ENCODE measurements at places on chromosomes 16 and 17. TPM values are rescaled to one million over a fixed set of nuclear protein-coding genes. Genes with fewer than 3 reads are reported as not detected.

DNA sequence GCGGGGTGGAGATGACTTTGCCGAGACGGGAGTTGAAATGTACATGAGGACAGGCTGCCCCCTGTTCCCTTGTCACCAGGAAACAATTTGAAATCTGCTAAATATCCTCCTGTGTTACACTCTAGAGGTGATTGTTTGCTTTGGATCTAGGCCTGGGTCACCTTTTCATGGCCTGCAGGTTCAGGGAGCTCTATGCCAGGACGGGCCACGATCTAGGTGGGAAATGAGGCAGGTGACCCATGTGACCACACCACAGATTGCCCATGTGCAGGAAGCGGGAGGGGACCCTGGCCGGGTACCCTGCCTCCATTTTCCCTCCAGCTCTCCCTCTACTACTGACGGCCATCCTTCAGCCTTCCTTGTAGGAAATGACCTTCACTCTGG lies 43.4 kb downstream of the MEAK7 start:
- no peak for DNase-seq

- DNase-seq: no peak
Observed at GRCh38 chr16:13913374-13914292, 6.3 kb upstream of the ERCC4 start.

DNA sequence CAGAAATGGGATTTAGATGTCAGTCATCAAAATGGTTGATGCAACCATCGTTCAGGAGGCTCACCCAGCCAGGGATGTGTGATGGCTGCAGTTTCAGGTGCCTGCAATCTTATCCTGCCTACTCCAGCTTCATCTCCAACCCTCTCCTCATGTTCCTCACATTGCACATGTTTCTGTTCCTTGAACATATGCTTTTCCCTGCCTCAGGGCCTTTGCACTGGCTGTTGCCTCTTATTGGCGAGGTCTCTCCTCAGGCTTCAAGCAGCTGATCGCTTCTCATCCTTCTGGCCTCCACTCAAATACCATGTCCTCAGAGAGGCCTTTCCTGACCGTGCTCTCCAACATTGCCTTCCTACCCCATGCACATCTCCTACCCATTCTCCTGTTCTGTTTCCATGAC lies 24.6 kb downstream of the ARSG start:
- no peak for DNase-seq

- DNase-seq: no peak
Observed at GRCh38 chr17:48565022-48565554, 13.1 kb downstream of the HOXB4 start.

DNA sequence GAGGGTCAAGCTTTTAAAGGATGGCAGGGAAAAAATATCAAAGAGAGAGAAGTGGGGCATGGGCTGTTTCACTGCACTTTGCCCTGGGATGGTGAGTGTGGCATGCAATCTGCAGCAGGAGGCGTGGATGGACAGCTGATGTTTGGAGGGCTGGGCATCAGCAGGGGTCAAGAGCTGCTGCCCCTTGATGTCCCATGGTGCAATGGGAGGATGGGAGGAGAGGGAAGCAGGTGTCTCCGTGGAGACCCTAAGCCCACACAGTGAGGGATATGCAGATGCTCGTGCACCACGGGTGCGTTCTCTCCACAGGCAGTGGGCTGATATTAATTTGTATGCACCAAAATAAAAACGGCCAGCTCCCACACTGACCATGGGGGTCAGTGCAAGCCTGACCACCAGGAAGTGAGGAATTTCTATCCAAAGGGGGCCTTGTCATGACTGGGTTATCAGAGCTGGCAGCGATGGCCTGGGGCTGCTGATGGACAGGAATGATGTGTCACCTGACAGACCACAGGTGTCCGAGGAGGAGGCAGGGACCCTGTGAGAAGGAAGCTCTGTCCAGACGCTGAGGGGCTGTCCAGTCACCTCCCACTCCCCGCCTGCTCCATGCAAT lies 183.6 kb downstream of the IRF8 start:
- no peak for DNase-seq

DNA sequence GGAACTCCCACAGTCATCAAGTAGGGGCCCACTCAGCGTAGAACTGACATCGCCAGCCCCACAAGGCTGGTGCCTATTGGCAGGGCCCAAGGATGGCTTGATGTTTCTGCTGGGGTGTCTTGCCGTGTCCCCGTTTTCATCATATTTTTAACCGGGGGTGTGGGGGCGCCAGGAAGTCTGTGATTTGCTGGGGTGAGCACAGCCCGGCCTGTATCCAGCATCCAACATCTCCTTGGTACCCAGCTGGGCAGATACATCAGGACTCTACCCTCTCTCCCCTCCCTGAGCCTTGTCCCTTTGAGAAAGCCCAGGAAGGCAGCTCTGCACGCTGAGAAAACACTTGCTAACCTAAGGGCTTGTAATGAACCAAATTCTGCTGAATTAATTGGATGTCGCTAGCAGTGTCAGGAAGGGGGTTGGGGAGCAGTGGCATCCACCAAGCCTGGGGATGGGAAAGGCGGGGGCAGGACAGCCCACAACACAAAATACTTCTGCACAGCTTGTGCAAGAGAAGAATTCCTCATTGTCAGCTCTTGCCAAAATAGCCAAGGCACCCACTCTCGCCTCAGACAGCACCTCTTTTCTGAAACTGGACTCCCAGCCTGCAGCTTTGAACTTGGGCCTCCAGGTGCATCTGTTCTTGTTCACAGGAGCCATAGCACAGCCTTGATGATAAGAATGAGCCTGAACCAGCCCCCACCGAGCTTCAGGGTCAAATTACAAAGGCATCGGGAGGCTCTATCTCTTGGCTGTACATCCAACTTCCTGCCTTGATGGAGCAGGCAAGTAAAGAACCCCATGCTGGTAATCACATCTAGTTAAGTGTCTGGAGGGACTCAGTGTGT lies 63.7 kb upstream of the LYRM9 start:
- no peak for DNase-seq

DNA sequence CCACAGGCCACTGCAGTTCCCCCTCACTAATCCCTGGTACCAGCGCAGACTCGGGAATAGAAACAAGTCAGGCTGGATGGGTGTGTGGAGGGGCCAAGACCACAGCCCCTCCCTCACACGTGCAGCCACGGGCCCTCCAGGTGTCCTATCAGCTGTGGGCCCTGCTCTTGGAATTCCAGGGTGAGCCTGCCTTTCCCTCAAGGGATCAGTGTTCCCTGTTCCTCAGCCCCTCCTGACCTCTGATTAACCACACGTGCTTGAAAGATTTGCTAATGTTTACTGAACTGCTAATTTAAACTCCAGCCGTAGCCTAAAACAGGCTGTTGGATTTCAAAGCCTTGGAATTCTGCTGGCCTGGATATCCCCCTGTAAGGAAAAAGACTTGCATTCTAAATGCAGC lies 146.4 kb downstream of the SOCS1 start:
- DNase-seq: no peak

DNA sequence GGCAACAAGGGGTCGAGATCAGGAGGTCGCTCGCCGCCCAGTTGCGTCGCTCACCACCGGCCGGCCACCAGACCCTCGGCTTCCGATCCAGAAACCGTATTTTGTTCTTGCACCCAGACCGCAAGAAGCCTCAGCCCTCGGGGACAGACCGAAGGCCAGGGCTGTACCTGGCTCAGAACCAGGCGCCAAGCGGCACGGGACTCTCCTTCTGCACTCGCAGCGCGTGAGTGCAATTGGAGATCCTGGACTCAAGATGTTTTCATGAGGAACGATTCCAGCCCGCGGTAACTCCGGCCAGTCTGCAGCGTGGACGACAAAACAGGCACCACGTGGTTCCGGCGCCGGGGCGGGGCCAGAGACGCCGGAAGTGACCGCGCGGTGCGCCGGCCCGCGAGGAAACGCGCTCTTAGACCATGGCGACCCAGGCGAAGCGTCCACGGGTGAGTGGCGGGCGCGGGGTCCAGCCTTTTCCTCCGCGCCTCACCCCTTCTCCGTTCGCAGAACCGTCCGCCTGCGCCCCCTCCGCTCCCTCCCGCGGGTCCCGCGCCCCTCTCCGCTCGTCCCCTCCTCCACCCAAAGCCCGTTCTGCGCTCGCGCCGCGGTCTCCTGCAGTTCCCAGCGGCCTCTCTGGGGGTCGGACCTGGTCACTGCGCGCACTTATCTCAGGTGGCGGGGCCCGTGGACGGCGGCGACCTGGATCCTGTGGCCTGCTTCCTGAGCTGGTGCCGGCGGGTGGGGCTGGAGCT lies at the start of gene SETD6:
TSS of gene SETD6 (plus strand) at position 393 of the 746 bp plus-strand sequence. CDS start at position 414, 21 bp downstream.
- DNase-seq: peak; percentile 97

- DNase-seq: no peak
Observed at GRCh38 chr17:46108550-46109110, 84.6 kb downstream of the KANSL1 start.

GRCh38 chr16:28103516-28104170 lies 40.1 kb upstream of the GSG1L start:
- no peak for DNase-seq

- DNase-seq: no peak
Observed at GRCh38 chr17:80212109-80212508, 8.0 kb downstream of the SGSH start.

GRCh38 chr16:57897053-57897784 lies 73.7 kb downstream of the CNGB1 start:
- DNase-seq: no peak

DNA sequence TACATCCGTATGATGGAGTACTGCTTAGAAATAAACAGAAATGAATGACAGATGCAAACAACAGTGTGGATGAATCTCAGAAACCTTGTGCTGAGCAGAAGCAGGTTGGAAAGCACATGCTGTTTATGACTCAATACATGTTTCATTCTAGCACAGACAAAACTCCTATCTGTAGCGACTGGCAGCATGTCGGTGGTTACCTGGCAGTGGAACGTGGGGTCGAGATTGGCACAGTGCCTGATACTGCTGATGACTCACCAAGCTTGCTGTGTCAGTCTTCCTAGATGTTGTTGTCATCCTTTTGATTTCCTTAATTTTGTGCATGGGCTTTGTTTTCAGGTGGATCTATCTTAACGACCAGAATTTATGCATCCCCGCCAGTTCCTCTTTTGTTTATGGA lies 62.1 kb downstream of the GAN start:
- no peak for DNase-seq

GRCh38 chr17:43360739-43361505 lies 37.9 kb upstream of the ARL4D start:
- peak; percentile 98 for DNase-seq

DNA sequence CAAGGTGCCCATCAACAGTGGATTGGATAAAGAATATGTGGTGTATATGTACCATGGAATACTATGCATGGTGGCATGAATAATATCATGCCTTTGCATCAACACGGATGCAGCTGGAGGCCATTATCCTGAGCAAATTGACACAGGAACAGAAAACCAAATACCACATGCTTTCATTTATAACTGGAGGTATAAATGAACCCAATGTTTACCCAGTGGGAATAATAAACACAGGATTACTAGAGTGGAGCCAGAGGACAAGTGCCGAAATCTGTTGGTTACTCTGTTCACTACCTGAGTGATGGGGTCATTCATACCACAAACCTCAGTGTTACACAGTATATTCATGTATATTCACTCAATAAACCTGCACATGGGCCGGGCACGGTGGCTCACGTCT lies 125.2 kb downstream of the CDH11 start:
- no peak for DNase-seq

DNA sequence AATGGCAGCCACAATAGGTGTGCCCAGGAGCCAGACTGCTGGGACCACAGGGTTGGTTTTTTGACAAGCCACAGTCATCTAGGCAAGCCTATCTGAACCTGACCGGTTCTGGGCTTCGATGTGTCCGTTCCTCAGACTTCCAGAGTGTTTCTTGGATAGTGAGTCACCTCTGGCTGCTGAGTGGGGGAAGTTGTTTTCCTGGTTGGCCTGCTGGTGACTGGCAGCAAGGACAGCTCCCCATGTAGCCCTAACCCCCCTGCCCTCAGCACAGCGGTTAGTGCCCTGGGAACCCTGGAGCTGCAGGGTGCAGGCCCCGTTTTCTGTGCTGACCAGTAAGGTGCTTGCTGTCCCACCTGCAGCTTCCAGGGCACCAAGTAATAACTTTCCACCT lies 65.5 kb downstream of the PLD6 start:
- DNase-seq: no peak

- DNase-seq: no peak
Observed at GRCh38 chr16:89201439-89202377, 1.4 kb upstream of the SLC22A31 start.

ST6GALNAC2 gene
- total RNA-seq: 17.5 TPM

MATCAP1 gene
- 9.1 TPM for total RNA-seq

TPPP3 gene
- total RNA-seq: 116 TPM

NEURL4 gene
- 27.0 TPM for total RNA-seq

MT1B gene
- total RNA-seq: not detected

NECAB2 gene
- total RNA-seq: not detected

CHST5 gene
- not detected for total RNA-seq

NAGS gene
- total RNA-seq: 3.4 TPM

UBE2Z gene
- total RNA-seq: 46.4 TPM

STAT3 gene
- 238 TPM for total RNA-seq

PABPN1L gene
- total RNA-seq: not detected

SSH2 gene
- 24.9 TPM for total RNA-seq

CA7 gene
- total RNA-seq: not detected
